Epithelial cell of esophagus (primary cell): ENCODE measurements at places on chromosomes 11 and 22.

DNA sequence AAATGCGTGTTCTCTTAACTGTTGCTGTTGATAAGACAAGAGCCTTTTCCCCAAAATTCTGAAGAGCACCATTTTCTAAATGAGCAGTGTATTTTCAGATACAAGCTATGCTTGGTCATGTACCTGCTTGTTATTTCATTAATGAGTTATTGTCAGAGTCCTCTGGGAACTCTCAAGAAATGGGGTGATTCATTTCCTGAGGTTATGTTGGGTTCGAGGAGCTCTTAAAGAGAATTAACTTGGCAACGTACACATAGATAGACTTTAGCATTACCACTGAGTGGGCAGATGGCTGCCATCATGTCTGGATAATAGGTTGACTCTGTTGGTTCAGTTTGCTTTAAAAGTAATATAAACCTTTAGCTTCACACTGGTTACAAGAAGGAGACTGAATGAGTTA, 87.9 kb upstream of the SORL1-AS1 start:
- peak; percentile 89 for DNase-seq

DNA sequence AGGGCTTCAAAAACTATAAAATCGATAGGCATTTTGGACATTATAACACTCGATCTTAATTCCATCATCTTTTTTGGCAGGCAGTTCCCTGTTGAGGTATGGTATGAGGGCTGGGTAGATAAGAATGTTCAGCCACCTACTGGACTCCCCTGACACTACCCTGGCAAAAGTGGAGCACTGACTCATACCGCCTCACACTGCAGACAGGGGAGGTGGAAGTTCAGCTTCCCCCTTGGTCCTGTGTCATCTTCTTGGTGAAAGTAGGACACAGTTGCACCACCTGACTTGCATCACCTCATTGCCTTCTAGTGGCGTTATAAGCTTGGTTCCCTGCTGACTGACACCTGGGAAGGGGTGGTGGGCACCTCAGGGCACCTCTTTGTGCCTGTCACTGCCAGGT, 30.4 kb downstream of the PAAF1 start:
- DNase-seq, result peak; percentile 74

GRCh38 chr11:134890446-134890845, 478.4 kb upstream of the B3GAT1 start:
- DNase-seq, result no peak

DNA sequence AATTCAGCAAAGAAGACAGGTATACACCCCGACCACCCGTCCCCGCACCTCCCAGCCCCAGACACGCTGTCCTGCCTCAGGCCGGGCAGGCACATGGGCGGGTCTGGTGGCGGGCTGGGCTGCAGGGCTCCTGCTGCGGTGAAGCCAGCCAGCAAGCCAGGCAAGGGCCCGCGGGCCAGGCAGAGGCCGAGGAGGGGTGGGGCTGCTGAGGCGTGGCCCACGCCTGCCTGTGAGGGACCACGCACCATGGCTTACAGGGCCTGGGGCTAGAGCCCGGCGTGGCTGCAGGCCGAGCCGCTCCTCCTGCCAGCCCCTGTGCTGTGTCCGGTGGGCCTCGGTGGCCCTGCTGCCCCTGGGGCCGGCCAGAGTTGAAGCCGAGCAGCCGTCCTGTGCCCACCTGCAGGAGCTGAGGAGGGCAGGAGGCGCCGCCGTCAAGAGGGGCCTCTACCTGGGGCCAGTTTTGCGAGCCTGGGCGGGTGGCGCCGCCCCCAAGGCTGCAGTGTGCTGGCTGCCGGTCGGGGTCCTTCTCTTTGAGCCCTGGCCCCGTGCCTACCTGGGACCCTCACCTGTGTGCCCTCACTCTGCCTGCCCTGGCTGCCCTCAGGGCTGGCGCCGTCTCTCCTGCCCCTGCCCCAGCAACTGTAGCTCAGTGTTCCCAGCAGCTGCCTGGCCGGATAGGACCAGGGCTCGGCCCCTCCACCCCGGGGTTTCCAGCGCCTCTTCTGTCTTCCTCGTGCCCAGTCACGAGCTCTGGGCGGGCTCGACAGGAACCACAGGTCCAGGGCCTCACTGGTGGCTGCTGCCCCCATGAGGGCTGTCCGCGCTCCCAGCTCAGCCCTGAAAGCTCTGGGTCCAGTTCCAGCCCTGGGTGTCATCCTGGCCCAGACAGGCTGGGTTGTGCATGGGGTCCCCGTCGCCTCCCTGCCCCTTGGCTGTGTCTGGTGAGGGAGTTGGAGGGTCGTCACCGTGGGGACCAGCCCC, 38.4 kb downstream of the MOB2 start:
- no peak for DNase-seq

DNA sequence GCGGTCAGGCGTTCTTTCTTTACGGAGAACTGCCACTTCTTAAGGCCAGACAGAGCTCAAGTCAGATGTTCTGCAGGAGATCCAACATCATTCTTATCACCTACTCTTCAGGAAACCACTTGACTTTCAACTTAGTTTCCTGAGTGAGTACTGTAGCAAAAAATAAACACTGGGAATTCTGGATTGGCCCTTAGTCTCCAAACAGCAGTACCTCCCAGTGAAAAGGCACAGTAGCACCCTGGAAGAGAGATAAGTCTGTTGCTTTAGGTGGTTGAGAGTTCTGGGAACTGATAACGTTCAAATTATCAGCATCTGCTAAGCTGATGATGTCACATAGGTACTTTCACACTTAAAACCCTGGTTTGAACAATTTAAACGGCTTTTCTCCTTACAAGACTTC, 971.8 kb upstream of the TENM4 start:
- no peak for DNase-seq

DNA sequence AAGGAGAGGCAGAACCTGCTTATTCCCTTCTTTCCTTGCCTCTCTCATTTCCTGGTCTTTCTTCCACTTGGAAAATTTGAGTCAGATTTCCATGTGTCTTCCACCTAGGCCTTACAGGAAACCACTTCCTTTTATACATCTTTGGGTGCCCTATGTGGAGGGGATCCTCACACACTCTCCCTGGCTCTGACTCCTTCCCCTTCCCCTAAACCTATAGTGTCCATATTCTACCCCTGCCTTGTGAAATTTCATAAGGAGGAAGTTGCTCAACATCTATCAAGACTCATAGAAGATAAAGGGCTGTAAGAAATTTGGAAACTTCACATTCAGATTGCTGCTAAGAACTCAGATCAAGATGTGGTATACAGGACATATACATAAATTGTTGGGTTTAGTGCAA, 20.4 kb downstream of the TUG1 start:
- DNase-seq, result no peak

GRCh38 chr11:45607995-45608394, 57.4 kb downstream of the CHST1 start:
- no peak for DNase-seq

GRCh38 chr11:75174781-75175370, 24.0 kb downstream of the SLCO2B1 start:
- no peak for DNase-seq

DNA sequence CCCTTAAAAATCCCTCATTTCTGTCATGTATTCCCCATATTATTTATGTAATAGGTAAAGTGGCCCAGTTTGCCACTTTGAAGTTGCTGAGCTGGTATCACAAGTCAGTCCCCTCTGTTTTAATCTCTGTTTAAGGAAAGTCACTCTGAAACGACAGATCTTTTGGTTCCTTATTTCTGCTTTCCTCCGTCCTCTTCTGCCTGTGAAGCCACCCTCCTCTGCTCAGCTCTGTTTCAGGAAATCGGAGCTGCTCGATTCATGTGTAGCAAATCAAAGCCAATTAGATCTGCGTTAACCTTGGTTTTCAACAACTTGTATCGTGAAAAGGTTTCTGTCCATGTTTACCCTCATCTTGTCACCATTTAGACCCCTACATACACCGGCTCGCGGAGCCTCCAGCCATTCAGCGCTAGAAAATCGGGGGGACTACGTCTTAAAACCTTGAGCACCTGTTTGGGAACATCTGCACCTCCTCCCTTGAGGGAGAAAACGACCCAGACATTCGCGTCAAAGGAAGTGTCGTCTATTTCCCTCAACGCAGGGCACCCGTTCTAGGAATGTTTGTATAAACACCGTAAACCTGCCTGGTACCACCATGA, 576 bp upstream of the SC5D start:
- peak; percentile 24 for DNase-seq

DNA sequence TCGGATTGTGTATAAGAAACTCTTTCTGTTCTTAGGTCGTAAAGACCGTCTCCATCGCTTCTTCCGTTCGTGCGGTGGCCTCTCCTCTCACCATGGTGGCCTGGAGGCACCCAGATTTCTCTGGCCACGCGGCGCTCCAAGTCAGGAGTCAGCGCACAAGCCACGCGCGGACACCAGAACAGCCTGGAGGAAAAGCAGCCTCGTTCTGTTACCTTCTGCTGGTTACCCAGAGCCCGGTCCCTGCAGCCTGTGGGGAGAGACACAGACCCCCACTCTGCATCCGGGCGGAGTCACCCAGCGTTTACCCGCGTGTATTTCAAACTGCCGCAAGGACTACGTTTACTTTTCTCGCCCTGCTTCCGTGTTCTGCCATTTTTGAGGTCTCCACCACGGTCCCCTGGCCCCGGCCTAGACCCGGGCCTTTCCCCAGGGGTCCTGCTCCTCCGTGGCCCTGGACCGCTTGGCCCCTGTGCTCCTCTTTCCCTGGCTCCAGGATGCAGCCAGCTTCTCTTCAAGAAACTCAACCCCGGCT, 776.1 kb downstream of the BRD1 start:
- no peak for DNase-seq

GRCh38 chr22:42408810-42409529, 23.2 kb downstream of the NFAM1 start:
- no peak for DNase-seq

DNA sequence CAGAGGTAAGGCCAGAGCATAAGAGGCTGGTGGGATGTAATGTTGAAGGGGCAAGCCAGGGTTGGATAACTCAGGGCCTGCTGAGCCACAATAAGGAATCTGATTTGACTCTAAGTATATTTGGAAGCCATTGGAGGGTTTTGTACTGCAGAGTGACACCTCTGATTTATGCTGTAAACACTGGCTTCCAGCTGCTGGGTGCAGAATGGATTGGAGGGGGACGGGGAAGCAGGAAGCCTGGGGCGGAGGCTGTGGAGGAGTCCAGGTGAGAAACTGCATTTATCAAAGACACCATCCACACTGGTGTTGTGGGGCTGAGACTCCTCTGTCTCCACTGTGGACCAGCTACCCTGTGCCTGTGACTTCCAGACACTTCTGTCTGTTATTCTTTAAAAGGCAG, 26.8 kb downstream of the MIAT start:
- no peak for DNase-seq

- DNase-seq, result peak; percentile 1
These were observed 365.7 kb upstream of the CADM1 start for GRCh38 chr11:115869780-115870431.

- no peak for DNase-seq
These were observed 10.2 kb downstream of the CCDC34 start for GRCh38 chr11:27352781-27353180.

- DNase-seq, result no peak
These were observed 37.7 kb downstream of the DSCAML1 start for GRCh38 chr11:117759305-117759704.

DNA sequence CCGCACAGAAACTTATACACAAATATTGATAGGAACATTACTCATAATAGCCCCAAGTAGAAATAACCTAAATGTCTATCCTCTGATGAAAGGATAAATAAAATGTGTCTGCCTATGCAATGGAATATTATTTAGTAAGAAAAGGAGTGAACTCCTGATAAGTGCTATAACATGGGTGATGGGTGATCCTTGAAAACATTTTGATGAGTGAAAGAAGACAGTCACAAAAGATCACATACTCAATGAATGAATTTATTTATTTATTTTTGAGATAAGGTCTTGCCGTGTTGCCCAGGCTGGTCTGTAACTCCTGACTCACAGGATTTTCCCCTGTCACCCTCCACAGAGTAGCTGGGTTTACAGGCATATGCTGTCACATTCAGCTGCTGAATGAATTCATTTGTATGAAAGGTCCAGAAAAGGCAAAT, 17.3 kb downstream of the RNF121 start:
- peak; percentile 83 for DNase-seq

- DNase-seq, result peak; percentile 59
These were observed 8.0 kb downstream of the POU2AF1 start for GRCh38 chr11:111370902-111371578.

- no peak for DNase-seq
These were observed 122.2 kb downstream of the ST3GAL4 start for GRCh38 chr11:126477535-126478305.

- no peak for DNase-seq
These were observed 104.7 kb downstream of the KCNQ1 start for GRCh38 chr11:2549491-2549875.

DNA sequence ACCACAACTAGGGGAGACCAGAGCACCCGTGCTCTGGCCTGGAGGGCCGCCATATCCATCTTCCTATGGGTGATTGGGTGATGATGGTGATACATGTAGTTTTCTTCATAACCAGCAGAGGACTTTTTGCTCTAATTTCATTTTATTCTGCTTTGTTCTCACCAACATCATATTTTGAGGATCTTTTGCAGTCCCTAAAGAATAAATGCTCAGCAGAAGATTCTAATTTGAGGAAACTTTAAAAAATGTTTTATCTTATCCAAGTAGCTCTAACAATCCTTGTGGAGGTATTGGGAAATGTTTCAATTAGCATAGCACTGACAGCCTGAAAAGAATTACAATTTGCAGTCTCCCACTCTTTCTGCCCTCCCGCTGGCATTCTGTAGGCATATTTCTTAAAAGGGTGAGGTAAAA, 544.0 kb downstream of the NTM start:
- peak; percentile 32 for DNase-seq
